ENCODE measurements at places on chromosomes 6 and 20.
A peak's percentile ranks its signal among the peaks of the same experiment; 100 is the strongest.

GRCh38 chr6:89736893-89737292 lies 82.7 kb downstream of the MDN1 start:
- DNase-seq: no peak

- DNase-seq: no peak
Observed at GRCh38 chr6:18600255-18600654, 213.1 kb downstream of the RNF144B start.

GRCh38 chr20:58911970-58912369 lies 59.5 kb downstream of the GNAS start:
- DNase-seq: no peak

DNA sequence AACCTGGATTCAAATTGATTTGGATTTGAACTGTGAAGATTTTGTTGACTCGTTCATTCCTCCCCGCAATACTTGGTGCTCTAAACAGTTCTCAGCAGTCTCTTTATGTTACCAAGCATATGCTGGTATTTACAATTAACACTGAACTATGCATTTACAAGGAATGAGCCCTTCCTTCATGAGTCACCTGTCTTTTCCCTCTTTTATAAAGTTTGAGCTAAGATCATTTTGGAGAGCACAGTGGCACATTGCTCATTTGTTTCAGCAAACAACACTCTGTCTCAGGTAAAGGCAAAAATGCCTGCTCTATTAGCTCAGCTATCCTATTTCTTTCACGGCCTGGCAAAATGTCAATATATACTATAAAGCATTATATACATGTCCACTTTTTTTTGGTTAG lies 285.4 kb downstream of the PHACTR1 start:
- no peak for DNase-seq

DNA sequence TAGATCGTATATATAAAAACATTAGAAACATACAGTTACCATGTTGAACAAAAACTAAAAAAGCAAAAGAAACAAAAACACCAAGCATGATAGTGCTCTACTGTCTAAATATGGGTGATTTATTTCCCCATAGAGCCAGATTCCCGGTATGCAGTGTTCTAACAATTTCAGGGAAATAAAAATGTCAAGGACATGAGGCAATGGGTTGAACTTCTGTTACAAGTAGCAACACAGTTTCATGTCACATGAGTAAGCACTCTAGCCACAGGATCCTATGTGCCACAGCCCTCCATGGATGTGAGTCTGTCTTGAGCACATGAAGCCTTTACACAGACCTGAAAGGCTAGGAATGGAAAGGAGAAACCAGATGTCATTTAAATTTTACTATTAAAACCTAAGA lies 96.0 kb downstream of the MAP3K5 start:
- no peak for DNase-seq

DNA sequence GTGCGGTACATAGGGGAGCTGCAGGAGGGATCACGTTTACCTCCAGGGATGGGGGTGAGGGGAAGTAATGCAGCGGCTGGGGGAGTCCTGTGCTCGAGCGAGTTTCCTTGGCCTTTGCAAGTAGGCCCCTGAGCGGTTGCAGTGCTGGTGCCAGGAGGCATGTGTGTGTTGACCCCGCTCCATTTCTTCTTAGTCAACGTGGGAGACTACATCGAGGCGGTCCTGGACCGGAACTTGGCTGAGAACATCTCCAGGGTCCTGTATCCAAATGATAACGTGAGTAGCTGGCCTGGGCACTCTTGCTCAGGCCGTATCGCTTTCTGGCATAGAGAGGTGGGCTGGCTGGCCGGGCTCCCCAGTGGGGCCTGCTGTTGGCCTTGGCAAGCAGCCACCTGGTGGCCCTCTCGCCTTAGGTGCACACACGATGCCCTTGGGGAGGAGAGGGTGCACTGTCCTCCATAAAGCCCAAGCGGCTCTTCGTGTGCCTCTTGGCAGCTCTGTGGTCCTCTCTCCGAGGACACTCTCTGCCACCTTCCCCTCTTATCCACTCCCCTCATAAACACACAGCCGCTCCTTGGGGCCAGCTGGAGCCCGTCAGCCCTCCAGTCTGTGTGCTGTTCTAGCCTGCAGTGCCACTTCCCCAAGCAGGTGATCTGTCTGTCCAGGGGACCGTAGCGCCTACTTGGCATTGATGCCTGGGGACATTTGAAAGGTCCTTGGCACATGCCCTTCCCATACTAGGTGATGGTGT lies 29.3 kb downstream of the PYGB start:
- no peak for DNase-seq

DNA sequence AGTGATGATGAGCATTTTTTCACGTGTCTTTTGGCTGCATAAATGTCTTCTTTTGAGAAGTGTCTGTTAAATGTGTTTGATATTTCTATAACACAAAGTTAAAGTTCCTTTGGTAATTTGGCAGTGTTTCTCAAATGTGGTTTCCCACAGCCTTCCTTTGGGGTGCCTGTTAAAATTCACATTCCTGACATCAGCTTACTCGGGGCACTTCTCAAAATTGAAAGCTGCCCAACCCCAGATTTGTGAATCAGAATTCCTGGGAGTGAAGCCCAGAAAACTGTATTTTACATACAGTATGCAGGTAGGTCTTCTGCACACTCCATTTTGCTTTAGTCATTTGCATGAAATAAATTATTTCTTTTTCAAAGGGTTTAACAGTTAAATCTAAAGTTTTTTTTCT lies 207.9 kb downstream of the GMPR start:
- no peak for DNase-seq

- DNase-seq: no peak
Observed at GRCh38 chr6:119116712-119117281, 38.3 kb upstream of the FAM184A start.

- no peak for DNase-seq
Observed at GRCh38 chr6:115554060-115554459, 506.6 kb downstream of the FRK start.

DNA sequence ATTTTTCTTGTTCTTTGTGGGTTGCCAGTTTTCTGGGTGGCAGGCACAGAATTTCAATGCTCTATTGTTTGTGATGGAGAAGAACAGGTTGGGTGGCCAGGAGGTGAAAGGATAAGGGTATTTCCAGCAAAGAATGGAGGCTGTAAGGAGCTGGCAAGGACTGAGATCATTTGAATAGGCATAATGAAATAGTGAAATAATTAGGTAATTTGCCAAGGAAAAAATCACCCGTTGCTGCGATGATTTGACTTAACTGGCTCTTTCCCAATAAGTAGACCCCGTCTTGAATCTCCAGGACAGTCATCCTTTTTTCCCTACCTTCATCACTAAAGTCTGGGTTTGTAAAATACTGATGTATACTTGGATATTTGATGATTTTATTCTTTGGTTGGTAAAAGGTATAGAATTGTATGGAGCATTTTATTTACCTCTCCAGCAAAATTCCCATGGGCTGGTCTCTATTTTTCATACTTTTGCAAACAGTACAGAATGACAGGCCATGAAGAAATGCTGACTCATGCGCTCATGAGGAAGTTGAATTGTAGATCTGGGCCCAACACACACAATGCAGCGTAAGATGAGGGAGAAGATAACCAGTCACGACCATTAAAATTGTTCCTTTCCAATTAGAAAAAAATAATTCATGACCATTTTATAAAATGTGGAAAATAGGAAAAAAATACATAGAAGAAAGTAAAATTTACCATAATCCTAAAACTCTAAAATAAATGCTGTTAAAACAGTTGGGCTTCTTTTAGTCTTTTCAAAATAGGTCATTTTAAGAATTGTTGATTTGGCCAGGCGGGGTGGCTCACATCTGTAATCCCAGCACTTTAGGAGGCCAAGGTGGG lies 2.4 kb upstream of the GCNT2 start:
- no peak for DNase-seq

- no peak for DNase-seq
Observed at GRCh38 chr6:133404151-133404550, 163.0 kb downstream of the EYA4 start.

DNA sequence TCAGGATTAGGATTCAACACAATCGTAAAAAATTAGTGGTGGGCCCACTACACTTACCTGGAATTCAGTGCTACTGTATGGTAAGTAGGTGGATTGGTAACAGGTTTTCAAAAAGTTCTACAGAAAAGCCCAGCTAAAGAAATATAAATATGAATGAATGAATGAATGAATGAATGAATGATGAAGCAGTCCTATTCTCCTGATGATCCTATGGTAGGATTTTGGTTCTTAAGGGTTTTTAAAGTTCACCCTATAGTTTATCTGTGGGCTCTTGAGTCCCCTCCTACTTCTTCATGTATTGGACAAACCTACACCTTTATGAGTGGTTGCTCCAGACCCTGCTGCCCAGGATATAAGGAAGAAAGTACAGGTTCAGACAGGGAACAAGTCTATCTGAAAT lies 89.5 kb upstream of the HEY2 start:
- no peak for DNase-seq

DNA sequence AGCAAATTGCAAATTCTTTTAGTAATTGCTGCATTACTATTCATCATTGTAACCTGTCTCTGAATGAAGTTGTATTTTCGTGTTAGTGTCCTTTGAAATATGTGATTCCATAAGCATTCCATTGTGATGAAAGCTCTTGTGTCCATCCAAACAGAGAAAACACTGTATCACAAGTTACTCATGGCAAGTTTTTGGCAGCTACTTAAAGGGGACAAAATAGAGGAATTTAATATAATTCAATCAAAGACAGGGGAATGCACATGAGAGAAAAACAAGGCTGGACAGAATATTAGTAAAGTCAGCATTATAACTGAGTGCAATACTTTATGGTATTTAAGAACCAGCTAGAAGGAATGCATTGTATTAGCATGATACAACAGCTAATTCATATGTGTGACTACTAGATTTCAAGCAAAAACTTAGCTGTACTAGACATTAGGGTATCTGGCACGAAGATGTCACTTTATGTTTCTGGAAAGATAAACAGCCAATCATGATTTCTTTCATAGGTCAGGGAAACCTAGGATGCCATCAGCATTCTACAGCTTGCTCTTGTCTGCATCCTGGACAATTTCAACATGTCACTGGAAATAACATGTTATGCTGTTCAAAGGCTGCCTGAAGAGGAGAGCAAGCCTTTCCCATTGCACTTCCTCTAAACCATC lies 270.6 kb upstream of the MARCKS start:
- DNase-seq: no peak

GRCh38 chr6:147841547-147842148 lies 333.2 kb downstream of the SAMD5 start:
- no peak for DNase-seq

GRCh38 chr20:46423342-46423741 lies 16.9 kb upstream of the ELMO2 start:
- no peak for DNase-seq

GRCh38 chr20:63750807-63751470 lies 11.4 kb downstream of the SLC2A4RG start:
- DNase-seq: peak; percentile 64

GRCh38 chr6:87572021-87572420 lies 17.8 kb downstream of the RARS2 start:
- no peak for DNase-seq

- DNase-seq: no peak
Observed at GRCh38 chr20:25573288-25574251, 11.8 kb downstream of the NINL start.

- DNase-seq: no peak
Observed at GRCh38 chr6:20841806-20842205, 307.5 kb downstream of the CDKAL1 start.

- DNase-seq: no peak
Observed at GRCh38 chr20:35636095-35636494, 20.5 kb downstream of the SPAG4 start.

DNA sequence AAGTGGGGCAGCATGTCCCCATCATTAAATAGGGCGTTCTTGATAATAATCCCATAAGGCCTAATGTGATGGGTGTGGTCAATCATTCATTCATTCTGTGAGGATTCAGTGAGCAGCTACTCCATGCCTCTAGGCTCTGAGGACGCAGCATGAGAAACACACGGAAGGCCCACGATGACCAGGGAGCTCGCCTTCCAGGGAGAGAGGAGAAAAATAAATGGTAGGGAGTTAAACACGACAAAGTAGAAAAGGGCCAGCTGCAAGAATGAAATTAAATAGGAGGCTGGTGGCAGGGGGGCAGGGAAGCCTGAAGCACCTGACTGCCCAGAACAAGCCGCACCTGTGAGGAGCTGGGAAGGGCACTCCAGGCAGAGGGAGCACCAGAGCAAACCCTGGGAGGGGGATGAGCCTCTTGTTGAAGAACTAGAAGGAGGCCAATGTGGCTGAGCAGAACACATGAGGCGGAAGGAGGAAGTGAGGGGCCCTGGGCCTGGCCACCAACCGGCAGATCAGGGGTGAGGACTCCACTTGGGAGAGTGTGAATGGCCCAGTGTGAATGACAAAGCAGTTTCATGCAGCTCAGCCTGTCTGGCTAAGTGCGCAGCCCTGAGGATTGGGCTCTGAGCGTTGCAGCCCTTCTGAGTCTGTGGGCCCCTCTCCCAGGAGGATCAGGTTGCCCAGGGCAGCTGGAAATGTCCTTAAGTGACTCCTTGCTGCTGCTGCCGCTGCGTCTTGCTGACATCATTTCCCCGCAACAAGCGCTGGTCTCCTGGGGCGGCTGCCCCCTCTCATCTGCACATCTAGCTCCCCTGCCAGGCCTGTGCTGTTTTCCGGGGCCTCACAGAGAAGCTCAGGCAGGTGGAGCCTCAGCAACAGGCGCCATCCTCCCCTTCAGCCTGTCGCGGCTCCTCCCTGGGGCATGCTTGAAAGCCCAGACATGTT lies 99.9 kb downstream of the CDH26 start:
- DNase-seq: peak; percentile 12

Measured in CD4-positive, alpha-beta T cell treated with Interleukin-15 for 4 hours (primary cell).